ENCODE measurements at places on chromosomes 4 and X.

- peak; percentile 27 for DNase-seq
These were observed 203.4 kb upstream of the FAT4 start for GRCh38 chr4:125111323-125111722.

- no peak for DNase-seq
These were observed 119.9 kb upstream of the SPIN4 start for GRCh38 chrX:63471004-63471403.

- DNase-seq: no peak
These were observed 54.4 kb downstream of the IRF2 start for GRCh38 chr4:184419976-184420375.

DNA sequence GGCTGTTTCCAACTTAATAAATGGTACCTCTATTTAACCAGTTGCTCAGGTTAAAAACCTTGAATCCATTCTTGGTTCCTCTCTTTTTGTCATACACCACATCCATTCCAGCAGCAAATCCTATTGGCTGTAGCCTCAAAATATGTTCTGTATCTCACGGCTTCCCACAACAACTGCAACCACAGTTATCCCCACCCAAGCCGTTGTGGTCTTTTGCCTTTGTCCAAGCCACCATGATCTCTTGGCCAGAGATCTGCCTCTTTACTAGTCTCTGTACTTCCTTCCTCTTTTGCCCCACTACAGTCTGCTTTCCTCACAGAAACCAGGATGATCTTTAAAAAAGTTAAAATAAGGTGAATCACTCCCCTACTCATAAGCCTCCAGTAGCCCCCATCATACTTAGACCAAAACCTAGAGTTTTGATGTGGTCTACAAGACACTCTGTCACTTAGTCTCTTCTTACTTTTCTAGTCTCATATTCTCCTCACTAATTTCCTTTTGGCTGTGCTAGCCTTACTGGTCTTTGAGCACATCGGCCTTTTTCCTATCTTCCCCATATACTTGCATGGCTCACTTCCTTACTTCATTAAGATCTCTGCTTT is 10.3 kb downstream of the MAOA start:
- no peak for DNase-seq

GRCh38 chr4:52962721-52963120 is 100.6 kb downstream of the RASL11B start:
- no peak for DNase-seq

GRCh38 chr4:15833801-15834200 is 55.7 kb downstream of the CD38 start:
- no peak for DNase-seq

DNA sequence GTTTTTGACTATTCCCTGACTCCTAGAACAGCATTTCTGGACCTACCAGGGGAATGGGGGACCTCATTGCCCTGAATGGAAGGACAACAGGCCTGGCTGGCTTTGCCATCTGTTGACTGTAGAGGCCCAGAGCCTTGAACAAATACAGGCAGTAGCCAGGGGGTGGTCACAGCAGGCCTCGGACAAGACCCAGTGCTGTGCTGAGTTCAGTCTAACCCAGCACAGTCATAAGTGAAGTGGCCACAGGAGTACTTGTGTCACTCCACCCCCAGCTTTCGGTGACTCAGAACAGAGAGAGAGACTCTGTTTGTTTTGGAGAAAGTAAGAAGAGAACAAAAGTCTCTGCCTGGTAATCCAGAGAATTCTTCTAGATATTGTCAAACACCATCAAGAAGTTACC is 310.0 kb downstream of the PRR32 start:
- DNase-seq: no peak

All from Karpas-422 (cell line).